SW 1271 (cell line): ENCODE measurements at places on chromosomes 13 and 19.

DNA sequence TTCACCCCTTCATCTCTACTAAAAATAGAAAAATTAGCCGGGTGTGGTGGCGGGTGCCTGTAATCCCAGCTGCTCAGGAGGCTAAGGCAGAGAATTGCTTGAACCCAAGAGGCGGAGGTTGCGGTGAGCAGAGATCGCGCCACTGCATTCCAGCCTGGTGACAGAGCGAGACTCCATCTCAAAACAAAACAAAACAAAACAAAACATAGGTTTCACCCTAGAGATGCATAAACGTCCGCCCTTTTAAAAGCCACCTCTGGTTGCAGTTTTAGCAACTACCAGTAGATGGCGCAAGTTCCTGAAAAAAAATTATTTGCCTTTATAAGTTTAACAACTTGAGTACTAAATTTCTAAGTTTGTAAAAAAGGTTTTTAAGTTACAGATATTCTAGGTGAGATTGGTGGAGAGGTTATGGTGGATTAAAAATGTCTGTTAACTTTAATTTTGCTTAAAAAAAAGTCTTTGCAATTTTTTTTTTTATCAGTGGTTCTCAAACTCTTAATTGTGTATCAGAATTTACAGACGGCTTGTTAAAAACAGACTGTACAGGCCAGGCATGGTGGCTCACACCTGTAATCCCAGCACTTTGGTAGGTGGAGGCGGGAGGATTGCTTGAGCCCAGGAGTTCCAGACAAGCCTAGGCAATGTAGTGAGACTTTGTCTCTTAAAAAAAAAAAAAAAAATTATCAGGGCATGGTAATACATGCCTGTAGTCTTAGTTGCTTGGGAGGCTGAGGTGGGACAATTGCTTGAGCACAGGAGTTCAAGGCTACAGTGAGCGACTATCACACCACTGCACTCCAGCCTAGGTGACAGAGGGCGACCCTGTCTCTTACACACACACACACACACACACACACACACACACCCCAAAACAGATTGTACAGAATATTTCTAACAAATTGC lies 42.1 kb downstream of the NAA16 start:
- DNase-seq, result peak; percentile 82

- DNase-seq, result no peak
Observed at GRCh38 chr13:101535192-101535746, 82.8 kb downstream of the ITGBL1 start.

DNA sequence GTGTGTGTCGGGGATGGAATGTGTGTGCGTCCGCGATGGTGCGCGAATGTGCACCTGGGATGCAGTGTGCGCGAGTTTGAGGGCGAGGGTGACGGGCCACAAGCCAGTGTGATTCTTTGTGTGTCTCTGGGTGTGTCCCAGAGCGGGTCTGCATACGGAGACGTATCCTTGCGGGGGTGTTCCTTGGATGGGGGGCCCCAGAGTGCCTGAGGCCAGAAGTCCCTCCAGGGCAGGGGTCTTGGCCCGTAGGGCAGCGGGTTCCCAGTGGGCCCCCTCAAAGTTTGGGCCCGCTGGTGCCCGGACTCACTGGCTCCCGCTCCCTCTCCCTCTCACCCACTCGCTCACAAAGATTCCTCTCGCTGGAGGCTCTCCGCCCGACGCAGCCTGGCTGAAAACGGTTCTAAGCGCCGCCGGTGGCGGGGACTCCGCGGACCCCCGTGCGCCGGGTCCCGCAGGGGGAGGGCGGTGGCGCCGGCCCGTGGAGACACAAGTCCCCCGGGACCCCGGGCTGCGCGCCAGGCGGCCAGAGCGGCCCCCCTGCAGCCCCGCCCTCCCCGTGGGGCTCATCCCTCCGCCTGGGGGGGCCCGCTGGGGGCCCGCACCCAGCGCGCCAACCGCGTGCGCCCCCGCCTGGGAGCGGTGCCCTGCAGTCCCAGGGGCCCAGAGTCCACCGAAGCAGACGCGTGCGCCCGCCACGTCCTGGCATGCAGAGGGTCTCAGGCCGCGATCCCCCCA lies 886 bp downstream of the CRLF1 start:
- DNase-seq, result no peak

GRCh38 chr13:20997301-20998161 lies 63.9 kb downstream of the LATS2 start:
- DNase-seq, result peak; percentile 49

- no peak for DNase-seq
Observed at GRCh38 chr19:51181913-51182419, 39.9 kb downstream of the SIGLEC7 start.

- no peak for DNase-seq
Observed at GRCh38 chr13:49499889-49500660, 4.3 kb downstream of the PHF11 start.

- DNase-seq, result no peak
Observed at GRCh38 chr19:18422530-18423191, 3.5 kb downstream of the SSBP4 start.

DNA sequence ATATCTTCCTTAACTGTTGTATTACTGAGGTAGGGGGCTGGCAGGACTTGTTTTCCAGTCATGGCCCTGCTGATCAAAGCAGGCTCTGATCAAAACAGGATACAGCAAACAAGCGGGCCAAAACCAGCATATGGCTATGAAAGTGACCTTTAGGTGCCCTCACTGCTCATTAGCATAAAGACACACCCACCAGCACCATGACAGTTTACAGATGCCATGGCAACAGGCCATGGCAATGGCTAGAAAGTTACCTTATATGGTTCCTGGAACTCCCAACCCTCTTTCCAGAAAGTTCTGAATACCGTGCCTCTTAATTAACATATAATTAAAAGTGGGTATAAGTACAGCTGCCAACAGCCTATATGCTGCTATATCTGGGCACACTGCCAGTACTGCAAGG lies 551.4 kb upstream of the SGCG start:
- DNase-seq, result no peak

GRCh38 chr13:98174307-98174706 lies 2.8 kb downstream of the RNF113B start:
- DNase-seq, result no peak

GRCh38 chr19:31330237-31330636 lies 19.0 kb downstream of the TSHZ3 start:
- no peak for DNase-seq

- no peak for DNase-seq
Observed at GRCh38 chr13:28485551-28485950, 9.4 kb downstream of the FLT1 start.

DNA sequence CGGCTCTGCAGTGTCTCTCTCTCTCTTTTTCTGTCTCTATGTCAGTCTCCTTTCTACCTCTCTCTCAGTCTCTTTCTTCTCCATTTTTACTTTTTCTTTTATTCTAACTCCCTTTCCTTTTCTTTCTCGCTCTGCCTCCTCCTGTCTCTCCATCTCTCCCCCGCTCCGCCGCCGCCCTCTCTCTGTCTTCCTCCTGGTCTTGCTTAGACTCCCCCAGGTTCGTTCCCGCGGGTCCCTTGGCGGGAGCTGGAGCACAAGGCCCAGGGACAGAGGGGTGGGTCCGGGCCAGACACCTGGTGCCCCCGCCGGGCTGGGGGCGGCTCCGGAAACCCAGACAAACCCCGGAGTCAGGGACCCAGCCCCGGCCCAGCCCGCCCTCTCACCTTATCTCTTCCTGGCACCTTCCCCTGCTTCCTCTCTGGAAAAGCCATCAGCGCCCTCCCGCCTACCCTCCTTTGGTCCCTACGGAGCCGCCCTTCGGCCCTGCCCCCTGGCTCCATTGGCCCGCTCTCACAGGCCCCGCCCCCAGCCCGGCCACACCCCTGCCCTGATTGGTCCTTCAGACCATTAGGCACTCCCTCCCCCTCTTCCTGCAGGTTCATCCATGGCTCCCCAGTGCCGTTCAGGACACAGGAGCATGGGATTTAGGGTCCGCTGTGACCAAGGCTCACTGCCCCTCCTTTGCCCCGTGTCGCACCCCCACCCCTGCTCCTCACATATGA lies 15.4 kb upstream of the NOP53 start:
- DNase-seq, result no peak
